ENCODE measurements at places on chromosomes 4 and X.
A peak's percentile ranks its signal among the peaks of the same experiment; 100 is the strongest.

DNA sequence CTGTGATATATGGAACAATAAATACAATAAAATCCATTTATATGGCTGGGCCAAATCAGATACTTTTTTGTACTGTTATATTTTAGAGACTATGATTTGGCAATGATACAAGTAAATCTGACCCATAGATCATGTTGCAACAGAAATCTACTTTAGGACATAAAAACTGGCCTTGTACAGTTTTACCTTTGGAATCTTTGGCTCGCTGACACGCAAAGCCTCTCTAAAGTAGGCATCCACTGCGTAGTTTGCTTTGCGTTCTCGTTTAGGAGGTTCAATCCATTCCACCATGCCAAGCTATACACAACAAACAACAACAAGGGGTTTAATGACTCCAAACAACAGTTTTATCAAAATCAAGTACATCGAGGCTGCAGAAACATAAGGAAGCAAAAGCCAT lies 42.4 kb downstream of the SMARCA1 start:
- DNase-seq = no peak

- no peak for DNase-seq
These were observed 37.4 kb upstream of the NDST3 start for GRCh38 chr4:117996891-117997290.

DNA sequence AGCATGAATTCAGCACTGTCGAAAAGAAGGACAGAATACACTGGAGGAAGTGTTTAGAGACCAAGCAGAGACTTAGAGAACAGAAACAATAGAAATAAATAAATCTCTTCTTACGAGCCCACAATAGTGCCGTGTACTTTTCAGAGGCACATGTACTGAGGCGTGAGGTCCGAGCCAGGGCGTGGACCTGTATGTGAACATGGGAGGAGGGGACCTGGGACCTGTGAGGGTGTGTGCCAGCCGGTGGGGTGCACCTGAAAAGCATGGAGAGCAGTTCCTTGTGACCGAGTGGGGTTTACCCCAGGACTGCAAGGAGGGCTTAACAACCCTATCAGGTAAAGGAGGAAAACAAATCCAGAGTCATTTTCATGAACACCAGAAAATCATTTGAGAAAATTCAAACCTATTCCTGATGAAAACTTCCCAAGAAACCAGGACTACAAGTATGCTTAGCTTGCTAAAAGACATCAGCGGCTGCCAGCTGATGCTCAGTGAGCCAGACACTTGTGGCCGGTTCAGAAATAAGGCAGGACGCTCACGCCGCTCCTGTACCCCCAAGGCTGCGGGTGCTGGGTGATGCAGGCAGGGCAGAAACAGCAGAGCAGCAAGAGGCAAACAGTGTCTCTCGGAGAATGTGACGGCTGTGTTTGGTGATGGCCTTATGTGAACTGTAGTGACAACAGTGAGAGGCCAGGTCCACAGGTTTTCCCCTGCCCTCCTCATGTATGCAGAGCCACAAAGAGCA lies 37.1 kb downstream of the NELFA start:
- no peak for DNase-seq

DNA sequence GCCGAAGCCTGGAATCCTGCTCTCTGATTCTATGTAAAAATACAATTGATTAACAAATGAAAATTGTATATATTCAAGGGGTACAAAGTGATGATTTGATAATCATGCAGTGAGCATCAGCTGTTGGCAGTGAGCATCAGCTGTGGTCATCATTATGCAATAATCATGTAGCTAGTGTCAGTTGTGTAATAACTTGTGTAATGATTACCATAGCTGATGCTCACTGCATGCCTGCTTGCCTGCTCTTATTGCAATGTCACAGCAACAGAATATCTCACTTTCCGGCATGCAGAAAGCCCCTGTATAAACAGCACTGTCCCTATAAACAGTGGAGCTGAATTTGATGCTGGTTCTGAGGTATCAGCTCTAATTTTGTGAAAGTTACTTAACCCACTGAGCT lies 46.8 kb downstream of the SULT1B1 start:
- DNase-seq = no peak

DNA sequence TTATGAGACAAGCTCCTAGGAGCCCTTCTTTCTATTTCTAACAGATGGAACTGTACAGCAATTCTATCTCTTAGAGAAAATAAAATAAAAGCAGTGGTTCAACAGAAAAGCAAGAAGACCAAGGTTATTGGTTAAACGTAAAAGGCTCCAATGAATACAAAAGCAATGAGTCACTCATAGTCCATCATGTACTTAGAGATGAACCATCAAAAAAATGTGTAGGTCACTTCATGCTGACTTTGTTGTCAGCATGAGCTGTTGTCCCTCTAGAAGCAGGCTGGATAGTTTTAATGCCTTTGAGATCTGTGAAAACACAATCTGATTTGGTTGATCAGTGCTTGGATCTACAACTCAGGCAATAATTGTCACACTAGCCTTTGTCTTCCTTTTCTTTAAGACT lies 378.6 kb upstream of the ANXA10 start:
- no peak for DNase-seq

GRCh38 chrX:139204898-139205667 lies 325.5 kb upstream of the F9 start:
- DNase-seq = peak; percentile 10

DNA sequence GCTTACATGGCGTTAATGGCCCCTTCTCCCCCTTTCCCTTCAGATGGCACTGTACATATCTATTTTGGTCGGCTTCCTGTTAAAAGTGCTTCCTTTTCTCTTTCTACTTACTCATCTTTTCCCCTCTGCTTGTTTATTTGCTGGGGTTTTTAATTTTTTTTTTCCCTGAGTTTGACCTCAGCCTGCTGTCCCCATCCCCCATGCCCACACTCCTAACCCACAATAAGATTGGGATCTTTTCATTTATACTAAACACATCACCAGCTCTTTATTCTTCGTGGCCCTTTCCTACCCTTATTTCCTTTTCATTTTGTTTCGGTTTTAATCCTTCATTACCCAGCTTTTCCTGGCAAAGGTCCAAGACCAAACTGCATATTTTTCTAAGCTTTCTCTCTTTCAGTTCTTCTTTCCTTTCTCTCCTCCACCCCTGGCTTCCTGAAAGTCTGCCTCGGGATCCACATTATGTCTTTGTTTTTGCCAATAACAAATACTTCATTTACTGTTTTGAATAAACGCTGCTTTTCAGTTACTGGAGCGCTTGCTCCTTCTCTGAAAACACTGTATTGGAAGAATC lies 152.0 kb upstream of the USP9X start:
- DNase-seq = no peak

DNA sequence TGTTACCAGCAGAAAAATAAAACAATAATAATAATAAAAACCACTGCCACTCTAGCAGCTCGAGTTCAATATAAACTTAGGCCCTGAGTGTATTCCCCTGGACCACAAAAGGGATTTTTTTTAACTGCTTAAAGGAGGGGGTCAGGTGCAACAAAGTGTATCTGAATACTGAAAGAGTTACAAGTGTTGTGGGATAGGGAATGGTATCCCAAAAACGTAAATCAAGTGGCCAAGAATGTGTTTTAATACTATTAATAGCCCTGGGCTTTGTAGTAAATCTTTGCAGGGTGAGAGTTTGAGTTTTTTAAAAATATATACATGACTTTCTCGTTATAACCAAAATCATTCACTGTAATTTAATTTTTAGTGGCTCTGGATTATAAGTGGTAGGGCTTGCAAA lies 860.1 kb upstream of the INTU start:
- no peak for DNase-seq
